Right ventricle myocardium superior (tissue), 1 donor: ENCODE measurements at places on chromosomes 6 and 20. TPM values are rescaled to one million over a fixed set of nuclear protein-coding genes. Genes with fewer than 3 reads are reported as not detected.

DNA sequence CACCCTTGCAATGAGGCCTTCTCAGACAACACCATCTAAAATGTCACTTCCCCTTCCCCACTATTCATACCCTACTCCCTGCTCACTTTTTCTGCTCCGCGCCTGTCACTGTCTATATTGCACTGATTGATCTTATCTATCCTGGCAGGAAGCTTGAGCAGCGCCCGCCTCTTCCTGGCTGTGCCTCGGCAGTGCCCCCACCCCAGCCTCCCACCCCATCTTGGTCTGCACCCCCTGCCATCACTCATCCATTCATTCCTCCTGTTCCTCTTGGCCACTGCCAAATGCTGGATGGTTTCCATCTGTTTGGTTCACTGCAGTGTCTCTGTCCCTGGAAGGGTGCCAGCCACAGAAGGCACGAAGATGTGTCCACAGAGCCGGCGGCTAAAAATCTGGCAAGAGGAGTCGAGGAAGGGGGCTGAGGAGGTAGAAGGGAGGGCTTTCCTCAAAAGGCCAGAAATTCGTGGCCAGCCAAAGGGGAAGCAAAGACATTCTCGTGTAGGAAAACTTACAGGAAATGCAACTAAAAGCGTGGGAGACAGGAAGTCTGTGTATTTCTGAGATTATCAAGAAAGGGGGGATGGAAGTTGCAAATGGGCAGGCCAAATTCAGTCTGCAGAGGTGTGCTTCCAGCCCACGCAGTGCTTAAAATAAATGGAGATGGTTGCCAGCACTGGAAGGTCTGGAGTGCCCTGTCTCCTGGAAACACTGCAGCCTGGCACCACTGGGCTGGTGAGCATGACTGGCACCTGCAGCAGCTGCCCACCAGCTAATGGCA lies 27.6 kb downstream of the SYNJ2 start:
- peak; percentile 72 for DNase-seq

DNA sequence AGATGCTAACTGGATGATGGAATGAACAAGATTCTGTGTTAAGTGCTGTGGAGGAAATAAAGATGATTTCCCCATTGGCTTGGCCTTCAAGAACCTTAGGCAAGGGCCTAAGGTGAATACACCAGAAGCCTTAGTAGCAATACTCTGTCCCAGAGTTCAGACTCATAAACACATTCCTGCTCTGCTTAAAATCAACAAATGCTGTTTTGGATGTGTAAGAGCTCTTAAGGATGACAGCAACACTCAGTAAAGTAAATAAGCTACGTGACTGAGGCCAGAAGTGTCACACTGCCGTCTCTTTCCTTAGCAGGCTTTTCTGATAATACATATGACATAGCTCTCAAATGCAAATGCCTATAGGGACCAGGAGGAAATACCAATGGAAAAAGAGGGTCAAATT lies 90.6 kb downstream of the EYA2 start:
- DNase-seq, result no peak

DNA sequence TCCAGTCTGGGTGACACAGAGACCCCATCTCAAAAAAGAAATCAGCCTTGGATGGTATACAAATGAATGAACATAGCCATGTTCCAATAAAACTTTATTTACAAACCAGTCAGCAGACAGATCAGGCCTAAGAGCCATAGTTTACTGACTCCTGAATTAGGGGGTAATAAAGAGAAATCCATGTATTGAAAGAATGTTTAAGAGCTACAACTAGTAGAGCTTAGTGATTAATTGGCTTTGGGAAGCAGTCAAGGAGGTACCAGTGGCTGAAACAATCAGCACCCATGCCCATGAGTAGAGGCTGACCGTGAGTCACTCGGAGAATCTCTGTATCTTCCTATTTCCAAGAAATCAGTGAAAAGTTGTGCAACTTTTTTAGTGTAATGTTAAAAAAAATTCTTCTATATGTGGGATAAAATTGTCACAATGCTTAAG lies 223.6 kb upstream of the RREB1 start:
- no peak for DNase-seq

GRCh38 chr6:9834233-9834632 lies 580.6 kb downstream of the TFAP2A start:
- DNase-seq, result no peak

- DNase-seq, result no peak
Measured at GRCh38 chr20:47262365-47263013, 94.0 kb downstream of the ZMYND8 start.

- DNase-seq, result no peak
Measured at GRCh38 chr20:45402946-45403345, 5.1 kb upstream of the DBNDD2 start.

DNA sequence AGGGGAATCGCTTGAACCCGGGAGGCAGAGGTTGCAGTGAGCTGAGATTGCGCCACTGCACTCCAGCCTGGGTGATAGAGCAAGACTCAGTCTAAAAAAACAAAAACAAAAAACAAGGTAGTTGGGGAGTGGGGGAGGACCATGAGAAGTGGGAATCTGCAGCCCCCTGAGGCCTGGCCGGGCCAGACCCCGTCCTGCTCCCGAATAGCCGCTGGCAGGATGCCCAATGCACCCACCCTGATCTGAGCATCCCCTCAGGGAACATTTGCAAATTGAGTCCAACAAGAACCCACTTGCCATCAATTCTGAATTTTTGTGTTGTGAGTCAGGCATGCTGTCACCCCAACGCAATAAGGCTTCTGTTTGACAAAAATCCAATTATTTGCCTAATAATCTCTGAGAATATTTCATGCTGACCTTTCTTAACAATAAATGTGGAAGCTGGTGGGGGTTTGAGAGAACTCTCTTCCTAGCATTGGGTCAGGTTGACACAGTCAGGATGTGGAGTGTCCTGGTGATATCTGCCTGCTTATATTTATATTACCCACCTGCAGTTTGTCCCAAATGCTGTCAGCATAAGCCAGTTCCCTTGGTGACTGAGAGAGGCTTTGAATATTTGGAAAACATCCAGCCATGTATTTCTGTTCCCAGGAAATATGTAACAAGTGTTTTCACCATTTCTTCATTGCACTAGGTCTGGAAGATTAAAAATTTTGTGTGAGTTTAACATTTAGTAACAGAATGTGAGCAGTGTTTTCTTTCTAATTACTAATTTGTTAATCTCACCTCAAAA lies 28.4 kb upstream of the FRMD1 start:
- no peak for DNase-seq

The PBOV1 gene
- total RNA-seq, result not detected

The TRAPPC3L gene
- 0.11 TPM for total RNA-seq

The NKAIN2 gene
- 0.22 TPM for total RNA-seq
